Stimulated activated CD4-positive, alpha-beta T cell treated with anti-CD3 and anti-CD28 coated beads, TNF-alpha, amount 100 ng/mL, for 24 hours (primary cell): ENCODE measurements at places on chromosomes 3 and 15.

DNA sequence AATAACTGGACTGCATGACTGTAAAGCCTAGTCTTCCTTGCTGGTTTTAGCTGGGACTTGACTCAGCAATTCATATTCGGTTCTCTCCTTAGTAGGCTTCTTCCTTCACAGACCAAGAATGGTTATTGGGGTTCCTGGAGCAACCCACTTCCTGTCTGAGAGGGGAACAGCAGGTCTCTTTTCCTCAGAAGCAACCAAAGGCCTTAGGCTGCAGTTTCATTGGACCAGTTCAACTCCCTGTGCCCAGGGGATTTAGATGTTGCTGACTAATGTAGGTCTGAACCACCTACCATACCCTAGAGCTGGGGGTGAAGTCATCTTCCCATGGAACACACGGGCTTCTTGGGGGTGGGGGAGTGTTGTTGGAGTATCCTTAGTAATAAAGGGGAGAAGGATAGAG, 84.0 kb upstream of the SKOR1 start:
- DNase-seq: no peak

- DNase-seq: no peak
These were observed 1.6 kb downstream of the SPRED1 start for GRCh38 chr15:38254051-38254883.

GRCh38 chr3:41236228-41236627, 36.9 kb downstream of the CTNNB1 start:
- no peak for DNase-seq

DNA sequence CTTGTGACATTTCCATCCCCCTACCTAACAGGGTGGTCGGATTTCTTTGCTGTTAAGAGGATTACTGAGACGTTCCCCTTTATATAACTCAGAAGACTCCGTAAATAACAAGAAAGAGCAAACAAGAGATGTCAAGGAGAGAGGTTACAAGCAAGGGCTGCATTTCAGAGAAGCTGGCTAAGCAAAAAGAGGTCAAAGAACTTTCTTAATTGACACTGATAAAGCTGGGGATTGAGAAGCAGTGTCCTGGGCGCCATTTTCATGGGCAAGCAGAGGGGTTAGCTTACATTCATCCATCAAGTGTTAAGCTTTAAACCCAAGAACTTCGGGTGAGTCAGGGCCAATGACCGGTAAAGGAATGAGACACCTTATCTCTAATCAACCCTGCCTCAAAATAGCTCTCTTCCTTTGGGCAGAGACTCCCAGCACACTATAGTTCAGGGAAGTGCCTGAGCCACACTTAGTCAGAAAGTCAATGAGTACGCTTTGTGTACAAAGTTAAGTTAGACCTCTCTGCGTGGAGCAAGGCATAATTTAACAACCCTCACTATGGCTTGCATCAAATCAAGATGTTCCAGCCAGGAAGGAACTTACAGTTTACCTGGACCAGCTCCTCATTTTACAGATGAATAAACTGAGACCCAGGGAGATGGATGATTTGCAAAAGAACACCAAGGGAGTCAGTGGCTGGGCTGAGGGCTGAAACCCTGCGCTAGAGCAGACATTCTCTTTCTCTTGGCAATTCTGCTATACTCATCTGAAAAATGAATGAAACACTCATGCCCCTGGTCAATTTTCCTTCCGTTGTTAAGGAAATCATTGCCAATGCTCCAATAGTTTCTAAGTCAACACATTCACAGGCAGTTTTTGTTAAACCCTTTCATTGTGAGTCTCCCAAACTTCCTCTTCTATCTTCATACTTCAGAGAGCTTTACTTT, 44.6 kb downstream of the CCNL1 start:
- DNase-seq: no peak

DNA sequence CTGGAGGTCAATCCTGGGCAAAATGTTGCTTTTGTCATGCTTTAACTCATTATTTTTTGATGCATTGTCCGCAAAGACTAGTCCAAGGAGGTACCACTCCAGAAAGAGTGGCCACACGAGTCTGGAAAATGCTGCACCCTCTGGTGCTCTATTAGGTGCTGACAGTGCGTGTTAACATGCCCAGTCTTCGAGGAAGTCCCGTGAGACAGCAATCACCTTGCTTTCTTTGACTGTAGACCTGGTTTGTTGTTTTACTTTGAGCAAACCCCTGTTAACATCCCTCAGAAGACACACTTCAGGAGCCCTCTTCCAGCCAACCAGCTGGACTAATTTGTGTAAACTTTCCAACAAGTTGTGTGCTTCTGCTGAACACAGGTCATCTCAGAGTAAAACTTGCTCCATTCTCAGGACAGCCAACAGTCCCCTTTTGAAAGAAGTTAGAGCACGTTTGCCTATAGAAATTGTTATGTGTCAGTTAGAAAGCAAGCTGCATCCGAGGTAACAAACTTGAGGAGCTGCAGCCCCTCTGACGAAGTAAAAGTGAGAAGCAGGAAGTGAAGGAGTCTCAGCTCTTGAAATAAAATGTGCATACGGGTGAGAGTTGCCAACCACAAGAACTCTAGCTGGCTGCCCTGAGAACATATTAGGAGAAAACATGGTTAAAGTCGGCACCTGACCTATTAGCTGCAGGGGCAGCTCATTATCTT, 205.0 kb downstream of the LPP start:
- DNase-seq: no peak

GRCh38 chr15:69766156-69766555, 313.5 kb downstream of the RPLP1 start:
- no peak for DNase-seq

- no peak for DNase-seq
These were observed 20.2 kb downstream of the CFAP44 start for GRCh38 chr3:113421082-113421481.

DNA sequence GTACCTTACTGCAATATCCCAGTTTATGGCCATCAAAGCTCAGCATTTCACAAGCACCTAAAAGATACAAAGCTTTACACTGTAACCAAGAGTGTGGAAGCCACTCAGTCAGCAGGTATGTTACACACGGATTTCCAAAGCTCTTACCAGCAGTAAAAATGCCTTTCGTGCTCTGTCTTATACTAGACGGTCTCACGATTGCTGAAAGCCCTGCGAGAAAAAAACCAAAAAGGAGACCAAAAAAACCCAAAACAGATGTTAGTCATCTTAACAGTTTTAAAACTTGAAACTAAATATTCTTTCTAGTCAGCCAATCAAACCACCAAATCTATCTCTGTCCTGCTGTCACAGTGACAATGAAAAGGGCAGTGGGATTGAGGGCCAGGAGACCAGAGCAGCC, 39.0 kb downstream of the TAMM41 start:
- DNase-seq: no peak

- DNase-seq: no peak
These were observed 54.8 kb downstream of the MAGEF1 start for GRCh38 chr3:184656829-184657681.

- DNase-seq: no peak
These were observed 362.3 kb downstream of the NR2F2 start for GRCh38 chr15:96692826-96693225.

DNA sequence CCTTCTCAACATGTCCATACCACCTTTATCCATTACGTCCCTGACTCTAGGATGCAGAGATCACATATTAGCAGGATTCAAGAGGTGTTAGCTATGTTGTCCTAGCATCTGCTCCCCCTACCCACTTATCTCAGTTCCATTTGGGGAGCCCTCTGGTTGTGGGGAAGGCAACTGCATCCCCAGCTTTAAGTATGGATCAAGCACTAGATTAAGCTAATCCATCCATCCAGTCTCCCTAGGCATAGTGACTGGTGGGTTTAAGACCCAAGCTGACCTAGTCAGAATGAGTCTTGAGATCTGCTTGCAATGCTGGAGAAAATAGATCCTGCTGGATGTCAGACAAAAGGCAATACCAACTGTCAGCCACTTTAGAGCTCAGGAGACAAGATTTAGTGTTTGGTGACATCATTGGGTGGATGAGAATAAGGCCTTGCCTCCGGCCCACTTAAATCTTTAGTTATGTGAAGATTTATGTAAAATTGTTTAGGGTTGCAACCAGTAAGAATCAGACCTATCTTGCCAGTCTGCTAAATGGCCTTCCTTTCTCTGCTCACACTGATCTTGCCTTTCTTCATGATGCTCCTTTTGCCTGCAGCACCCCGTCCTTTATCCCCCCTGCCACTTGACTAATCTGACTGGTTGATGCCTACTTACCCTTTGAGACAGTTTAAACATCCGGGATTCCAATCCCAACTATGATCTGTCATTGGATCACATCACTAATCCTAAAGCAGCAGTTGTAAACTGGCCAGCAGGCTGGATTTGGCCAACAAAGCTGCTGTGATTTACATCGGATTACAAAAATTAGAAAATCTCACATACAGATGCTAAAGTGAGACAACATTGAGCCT, 2.1 kb upstream of the ISY1 start:
- DNase-seq: no peak

GRCh38 chr3:153889905-153890334, 231.3 kb upstream of the ARHGEF26 start:
- DNase-seq: no peak
